ENCODE measurements at places on chromosomes 1 and 21.

DNA sequence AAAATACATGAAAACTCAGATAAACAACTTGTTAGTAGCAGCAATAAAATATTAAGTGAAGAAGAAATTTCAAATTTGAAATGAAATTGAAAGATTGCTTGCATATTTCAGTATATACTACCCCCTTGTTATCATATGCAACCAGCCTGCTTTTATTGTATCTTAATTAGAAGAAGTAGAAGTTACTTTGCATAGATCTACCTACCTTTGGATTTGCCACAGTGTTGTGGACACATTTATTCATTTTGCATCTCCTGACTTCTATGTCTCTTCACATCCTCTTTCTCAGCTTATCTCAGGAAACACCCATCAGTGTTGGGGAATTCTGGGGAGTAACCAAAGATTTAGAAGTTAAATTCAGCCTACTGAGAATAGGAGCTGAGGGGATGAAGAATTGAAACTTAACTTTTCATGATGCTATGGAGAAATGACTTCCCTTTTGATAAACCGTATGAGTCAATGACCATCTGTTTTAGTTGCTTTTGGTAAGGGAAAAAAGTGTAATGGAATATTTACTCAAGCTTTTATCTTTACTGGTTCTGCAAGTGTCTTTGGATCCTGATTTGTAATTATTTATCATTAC, 96.9 kb downstream of the RGL1 start:
- DNase-seq = no peak

DNA sequence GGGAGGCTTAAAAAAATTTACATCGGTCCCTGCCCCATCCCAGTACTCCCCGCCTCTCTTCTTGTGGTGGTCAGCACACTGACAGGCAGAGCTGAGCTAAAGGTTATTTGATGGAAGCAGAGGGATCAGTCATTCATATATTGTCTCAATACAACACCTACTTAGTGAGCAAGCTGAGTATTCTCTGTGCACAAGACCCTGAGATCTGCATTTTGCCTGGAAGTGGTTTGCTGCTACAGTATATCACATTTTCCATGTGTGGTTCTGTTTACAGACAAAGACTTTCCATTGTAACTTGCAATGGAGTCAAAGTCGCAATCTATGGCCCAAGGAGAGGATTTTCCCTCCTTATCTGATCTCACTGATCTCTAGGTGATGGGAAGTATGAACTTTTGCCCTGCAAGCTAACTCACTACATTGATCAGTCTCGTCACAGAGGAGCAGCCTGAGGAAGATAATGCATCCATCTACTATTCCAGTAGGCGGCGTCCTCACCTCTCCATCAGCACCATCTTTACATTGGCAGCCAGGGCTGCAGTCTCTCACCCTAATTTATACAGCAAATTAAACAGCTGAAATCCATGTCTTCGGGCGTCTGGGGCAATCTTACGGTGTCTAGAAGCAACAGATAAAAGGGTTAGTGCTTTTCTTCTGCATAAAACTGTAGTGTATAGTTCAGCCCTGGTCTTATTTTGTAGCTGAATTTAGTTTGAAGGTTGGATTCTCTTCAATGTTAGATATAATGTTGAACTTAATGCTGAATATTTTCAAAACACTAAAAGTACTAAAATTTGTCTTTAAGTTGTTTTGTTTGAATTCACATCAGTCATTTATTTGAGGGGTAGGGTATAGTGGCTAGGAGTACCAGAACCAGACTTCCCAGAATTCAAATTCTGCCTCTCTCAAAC, 3.2 kb upstream of the TRAF5 start:
- DNase-seq = peak; percentile 77

DNA sequence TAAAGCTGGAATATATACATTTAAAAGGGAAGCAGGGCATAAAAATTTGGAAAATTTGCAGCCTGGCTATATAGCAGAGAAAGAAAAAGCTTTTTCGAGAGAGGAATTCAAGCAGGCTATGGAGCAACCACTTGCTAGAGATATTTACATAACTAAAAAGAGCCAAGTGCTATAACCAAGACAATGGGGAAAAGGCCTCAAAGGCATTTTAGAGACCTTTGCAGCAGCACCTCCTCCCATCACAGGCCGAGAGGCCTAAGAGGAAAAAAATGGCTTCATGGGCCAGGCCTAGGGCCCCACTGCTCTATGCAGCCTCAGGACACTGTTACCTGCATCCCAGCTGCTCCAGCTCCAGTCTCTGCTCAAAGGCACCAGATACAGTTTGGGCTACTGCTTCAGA, 37.0 kb downstream of the CAPN9 start:
- DNase-seq = no peak

DNA sequence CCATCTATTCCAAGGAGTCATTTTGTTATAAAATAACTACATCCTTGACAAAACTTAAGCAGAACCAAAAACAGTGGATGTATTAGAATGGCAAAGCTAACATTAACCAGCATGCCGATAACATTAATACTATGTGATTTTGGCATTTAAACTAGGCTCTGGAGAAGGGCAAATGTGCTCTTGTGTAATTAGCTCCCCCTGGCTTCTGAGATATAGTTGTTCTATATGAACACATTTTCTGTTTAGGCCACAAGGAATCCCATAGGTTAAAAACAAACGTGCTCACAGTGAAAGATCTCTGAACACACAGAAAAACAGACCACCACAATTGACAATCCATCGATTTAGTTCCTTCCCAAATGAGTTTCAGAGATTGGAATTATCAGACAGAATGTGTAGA, 57.4 kb upstream of the TARS2 start:
- peak; percentile 51 for DNase-seq

DNA sequence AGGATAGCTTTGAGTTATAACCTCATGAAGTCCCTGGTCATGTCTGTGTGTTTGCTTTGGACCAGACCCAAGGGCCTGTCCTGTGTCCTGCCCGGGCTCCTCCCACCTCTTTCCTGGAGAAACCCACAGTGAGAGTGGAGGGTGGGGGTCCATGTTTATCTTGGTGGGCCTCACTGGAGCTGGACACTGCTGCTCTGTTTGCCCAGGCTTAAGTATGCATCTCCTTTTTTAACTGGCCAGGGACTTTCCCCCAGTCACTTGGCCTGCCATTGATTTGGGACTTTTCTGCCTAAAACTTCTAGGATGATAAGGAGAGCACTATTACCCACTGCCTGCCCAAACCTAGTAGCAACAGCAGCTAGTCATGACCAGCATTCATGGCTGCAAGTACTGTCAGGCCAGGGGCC, 49.8 kb downstream of the DDR2 start:
- no peak for DNase-seq

DNA sequence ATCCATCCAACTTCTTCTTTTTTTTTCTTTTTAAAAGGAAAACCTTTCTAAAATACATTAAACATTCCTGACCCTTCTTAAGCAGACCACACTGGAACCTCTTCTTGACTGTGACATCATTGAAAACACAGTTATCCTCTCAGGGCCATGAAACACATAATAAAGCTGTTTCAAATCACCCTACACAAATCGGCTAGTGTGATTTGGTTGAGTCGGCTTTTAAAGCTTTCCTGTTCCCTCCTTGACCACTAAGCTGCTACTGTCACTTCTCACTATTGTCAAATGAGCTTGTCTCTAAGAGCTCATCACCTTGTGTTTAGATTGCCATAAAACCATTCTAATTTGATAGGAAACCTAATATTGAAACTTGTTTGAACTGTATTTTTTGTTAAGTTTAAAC, 5.9 kb downstream of the USP24 start:
- peak; percentile 37 for DNase-seq

DNA sequence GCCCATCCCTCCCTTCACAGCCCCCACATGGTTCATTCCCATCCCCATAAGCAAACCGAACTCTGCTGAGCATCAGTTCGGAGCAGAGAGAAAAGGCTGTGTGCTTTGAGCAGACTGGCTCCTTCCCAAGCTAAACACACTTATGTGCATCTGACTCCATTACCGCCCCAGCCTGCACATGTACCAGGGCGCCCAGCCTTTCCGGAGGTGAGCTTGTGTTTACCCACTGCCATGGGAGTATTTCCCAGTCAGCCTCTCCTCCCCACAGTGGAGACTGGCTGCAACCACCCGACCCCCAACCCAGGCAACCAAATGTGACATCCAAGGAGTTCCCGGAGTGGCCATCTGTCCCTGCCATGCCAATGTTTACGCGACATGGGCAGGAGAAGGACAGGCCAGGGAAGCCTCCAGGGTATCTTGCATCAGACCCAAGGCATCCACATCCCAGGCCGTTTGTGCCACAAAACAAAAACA, 9.4 kb downstream of the TIAM1 start:
- no peak for DNase-seq

- no peak for DNase-seq
These were observed 175.1 kb downstream of the CAMTA1 start for GRCh38 chr1:6960291-6960811.

GRCh38 chr1:227315629-227316346, 2.5 kb downstream of the CDC42BPA start:
- DNase-seq = peak; percentile 72

DNA sequence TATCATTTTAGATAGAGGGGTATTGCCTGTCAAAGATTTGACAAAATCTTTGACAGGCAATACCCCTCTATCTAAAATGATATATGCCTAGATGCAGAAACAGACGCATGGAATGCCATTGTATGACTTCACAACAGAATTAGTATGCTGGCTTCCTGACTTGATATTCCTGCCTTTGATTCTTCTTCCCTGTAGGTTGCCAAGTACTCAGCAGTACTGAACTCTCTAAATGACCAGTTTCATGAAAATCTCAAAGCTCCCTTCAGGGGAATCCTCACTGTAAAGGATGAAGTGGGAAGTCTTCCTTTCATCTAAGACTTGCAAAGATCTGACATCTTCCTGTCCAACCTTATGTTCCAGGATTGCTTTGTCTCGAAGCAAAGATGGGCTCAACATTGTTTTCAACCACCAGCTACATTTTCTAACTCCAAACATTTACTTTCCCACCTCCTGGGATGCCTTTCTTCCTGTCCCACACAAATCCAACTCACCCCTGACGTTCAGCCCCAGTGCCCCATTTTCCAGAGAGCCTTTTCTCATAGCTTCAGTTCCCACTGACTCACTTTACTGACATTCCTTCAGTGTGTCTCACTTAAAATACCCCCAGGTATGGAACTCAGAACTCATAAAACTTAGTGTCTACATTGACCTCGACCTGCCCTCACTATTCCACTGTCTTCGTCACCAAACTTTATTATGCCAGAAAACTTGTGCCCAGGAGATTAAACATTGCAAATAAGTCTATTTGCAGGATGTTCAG, 67.3 kb upstream of the KCNJ6 start:
- DNase-seq = no peak

DNA sequence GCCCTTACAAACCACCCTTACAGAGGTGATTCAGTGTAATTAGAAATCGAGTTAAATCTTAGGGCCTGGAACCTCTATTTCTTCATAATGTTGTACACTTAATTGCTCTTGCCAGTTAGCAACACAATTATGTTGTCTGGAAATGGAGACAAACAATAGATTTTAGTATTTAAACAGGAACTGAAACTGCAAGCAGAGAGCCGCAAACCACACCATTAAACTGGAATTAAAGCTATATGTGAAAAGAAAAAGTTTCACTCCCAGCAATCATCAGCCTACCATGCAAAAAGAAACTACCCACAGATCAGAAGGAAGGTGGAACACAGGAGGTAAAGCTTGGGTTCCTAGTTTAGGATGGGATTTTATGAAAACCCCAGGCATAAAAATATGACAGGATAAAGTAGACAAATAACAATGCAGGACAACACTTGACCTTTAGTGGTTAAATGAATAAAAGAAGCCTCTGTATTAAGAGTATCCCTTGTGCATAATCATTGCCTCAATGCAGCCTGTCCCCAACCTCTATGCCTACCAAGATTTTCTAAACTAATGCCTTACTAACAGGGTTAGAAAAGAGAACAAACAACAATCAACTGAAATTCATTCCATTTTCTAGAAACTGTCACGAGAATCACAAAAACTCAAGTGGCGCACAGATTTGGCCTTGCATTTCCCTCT, 304.3 kb upstream of the ESRRG start:
- no peak for DNase-seq

- DNase-seq = no peak
These were observed 280.4 kb downstream of the SETD4 start for GRCh38 chr21:35779690-35780570.

DNA sequence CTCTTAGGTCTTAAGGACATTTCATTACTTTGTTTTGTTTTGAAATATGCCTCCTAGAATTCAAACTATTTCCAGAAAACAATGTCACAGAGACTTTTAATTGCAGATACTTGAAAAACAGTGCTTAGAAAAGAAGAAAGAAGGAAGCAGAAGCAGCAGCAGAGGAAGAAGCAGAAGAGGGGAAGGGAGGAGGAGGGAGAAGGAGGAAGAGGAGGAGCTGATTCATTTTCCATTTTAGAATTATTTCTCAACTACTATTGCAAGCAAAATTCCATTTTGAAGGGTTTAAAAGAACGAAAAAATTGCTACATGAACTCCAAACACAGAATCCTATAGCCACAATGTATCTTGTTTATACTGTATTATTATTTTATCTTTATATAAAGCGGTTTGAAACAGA, 13.9 kb downstream of the RC3H1 start:
- DNase-seq = no peak

GRCh38 chr1:215128504-215128903, 46.0 kb downstream of the KCNK2 start:
- DNase-seq = no peak

- DNase-seq = no peak
These were observed 14.0 kb upstream of the TBX15 start for GRCh38 chr1:119002028-119002686.

DNA sequence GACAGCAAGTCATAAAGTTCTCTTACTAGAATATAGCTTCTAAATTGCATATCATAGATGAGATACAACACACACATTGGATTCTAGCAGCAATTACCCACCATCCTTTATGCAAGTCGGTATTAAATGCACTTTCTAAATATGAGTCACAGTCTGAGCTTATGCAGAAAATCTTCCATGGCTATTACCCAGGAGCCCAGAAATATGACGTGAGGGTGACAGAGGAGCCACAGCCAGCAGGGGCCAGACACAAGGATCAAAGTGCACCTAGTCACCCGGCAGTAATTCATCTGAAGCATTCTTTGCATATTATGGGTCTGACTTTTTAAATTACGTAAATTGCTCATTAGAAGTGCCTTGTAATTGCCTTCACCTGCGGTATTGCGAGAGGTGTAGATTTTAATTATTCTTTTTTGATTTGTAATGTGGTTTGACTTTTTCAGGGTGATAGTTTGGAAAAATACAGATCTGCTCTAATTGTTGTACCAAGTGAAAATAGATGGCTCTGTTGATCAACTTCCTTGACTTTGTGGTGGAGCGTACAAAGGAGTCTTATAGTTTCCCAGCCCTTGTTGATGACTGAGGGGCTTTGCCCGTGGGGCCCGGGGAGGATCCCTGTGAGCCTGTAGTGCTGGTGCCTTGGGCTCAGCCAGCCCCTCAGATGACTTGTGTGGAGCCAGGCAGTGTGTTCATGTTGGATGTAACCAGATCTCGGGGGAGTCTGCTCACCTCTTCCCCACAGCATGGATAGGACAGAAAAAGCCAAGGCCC, 470.0 kb upstream of the VAMP3 start:
- DNase-seq = no peak

All from erythroblast (primary cell).